HTR-8/SVneo (cell line): ENCODE measurements at places on chromosomes 11 and 22.
A peak's percentile ranks its signal among the peaks of the same experiment; 100 is the strongest.

- DNase-seq: no peak
Observed at GRCh38 chr11:69691463-69691862, 12.4 kb downstream of the FGF19 start.

GRCh38 chr11:75570559-75571139, 8.6 kb downstream of the SERPINH1 start:
- no peak for DNase-seq

GRCh38 chr11:40293655-40294348, 1165.7 kb downstream of the LRRC4C start:
- DNase-seq: peak; percentile 84

- peak; percentile 80 for DNase-seq
Observed at GRCh38 chr22:44701824-44702478, at the start of gene PRR5. TSS of gene PRR5 (plus strand) at chr22:44702204. CDS start at chr22:44702475, 271 bp downstream.
